ENCODE measurements at places on chromosomes 16 and 17.

GRCh38 chr17:74744349-74744713, 4.1 kb upstream of the NHERF1 start:
- no peak for DNase-seq

DNA sequence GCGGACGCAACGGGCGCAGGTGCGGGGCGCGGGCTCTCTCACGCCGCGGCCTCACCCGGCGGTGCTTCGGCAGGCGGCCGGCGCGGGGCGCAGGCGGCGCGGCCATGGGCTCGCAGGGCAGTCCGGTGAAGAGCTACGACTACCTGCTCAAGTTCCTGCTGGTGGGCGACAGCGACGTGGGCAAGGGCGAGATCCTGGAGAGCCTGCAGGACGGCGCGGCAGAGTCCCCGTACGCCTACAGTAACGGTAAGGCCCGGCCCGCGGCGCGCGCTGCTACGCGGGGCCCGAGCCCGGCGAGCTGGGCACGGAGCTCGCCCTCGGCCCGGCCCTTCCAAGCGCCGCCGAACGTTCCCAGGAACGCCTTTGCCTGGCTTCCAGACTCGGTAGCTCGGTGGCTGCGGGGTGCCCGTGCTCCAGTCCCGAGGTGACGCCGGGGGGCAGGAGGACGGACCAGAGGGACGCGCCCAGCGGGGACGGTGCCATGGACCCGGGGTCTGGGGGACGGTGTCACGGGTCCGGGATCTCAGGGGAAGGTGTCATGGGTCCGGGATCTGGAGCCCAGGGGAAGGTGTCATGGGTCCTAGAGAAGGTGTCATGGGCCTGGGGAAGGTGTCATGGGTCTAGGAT, 435 bp downstream of the RAB40C start:
- no peak for DNase-seq

DNA sequence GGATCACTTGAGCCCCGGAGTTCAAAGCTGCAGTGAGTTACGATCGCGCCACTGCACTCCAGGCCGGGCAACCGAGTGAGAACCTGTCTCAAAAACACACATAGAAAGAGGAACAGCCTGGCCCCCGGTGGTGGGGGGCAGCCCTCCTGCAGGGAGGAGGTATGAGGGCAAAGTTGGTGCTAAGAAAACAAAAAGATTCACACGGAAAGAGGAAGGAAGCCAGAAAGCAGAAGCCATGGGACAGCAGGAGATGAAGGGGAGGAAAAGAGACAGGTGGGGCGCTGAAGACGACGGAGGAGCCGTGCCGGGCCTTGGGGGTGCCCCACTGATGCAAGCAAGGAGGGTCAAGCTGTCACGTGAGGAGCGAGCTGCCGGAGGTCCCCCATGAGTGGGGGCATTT, 8.2 kb upstream of the C16orf74 start:
- no peak for DNase-seq

DNA sequence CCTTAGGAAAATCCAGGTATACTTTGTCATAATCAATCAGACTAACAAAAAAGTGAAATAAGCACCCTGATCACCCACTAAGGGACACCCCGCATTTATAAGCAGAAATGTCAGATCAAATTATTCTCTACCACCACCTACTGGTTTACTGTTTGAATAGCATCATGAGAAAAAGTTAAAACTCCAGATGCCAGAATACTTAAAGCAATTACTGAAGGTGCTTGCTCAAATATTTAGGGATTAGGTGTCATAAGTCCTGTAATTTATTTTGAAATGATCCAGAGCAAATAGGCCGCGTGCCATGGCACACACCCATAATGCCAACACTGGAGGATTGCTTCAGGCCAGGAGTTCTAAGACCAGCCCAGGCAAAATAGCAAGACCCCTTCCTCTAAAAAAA, 2.3 kb downstream of the TOP2A start:
- peak; percentile 38 for DNase-seq

DNA sequence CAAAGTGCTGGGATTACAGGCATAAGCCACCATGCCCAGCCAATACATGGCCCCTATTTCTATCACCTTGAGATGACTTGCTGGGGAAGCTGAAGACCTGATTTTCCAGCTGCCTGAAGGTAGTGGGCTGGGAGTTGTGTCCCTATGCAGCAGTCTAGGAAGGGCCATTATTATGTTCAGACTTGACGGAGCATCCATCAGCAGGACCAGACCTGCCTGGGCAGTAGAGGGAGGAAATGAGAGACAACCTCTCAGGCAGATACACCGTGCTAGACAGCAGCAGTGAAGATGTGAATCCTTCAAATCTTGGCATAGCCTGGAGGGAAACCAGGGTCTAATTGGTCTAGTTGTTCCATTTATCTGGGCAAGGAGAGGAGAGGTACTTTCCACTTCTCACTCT, 35.6 kb upstream of the PHOSPHO1 start:
- DNase-seq = no peak

- no peak for DNase-seq
Measured at GRCh38 chr16:75868636-75869632, 142.6 kb upstream of the CPHXL start.

GRCh38 chr17:57033296-57033695, 51.8 kb upstream of the AKAP1 start:
- DNase-seq = no peak

- no peak for DNase-seq
Measured at GRCh38 chr16:56480776-56481467, 29.6 kb downstream of the OGFOD1 start.

GRCh38 chr16:54373534-54374520, 87.2 kb upstream of the IRX3 start:
- peak; percentile 72 for DNase-seq

- no peak for DNase-seq
Measured at GRCh38 chr16:10300905-10301304, 85.0 kb upstream of the ATF7IP2 start.

GRCh38 chr16:77322757-77323156, 112.1 kb downstream of the ADAMTS18 start:
- DNase-seq = no peak

- no peak for DNase-seq
Measured at GRCh38 chr16:83686726-83687125, 121.1 kb upstream of the HSBP1 start.

- no peak for DNase-seq
Measured at GRCh38 chr16:22862046-22862445, 48.1 kb downstream of the HS3ST2 start.

- DNase-seq = no peak
Measured at GRCh38 chr16:31143694-31144148, 6.1 kb downstream of the PRSS36 start.

GRCh38 chr16:85830821-85831220, 31.3 kb downstream of the COX4I1 start:
- DNase-seq = no peak

- DNase-seq = no peak
Measured at GRCh38 chr16:80372341-80372740, 168.5 kb upstream of the DYNLRB2 start.

DNA sequence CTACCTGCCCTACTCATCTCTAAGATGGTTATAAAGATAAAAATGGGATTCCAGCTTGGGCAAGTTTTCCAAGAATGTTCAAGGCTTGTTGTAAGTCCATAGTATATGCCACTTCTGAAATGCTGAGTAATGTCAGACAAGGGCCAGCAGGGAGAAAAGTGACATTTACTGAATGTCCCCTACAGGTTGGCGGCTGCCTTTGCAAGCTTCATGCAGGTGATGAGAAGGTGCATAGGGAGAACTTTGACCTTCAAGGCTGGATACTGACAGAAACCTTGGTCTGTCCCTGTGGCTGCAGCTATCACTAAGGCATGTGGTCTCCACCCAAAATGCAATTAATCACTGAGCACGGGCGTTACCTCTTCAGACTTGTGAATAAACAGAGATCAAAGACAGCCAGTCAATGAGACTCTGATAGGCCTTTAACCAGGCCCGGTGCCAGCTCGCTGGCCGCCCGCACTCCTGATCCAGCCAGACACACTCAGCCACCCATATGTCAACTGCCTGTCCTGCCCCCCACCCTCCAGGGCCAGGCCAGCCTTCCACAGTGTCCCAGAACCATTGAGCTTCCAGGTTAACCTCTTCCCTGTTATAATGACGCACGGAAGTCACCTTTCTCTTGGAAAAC, 26.8 kb upstream of the AXIN2 start:
- no peak for DNase-seq

- DNase-seq = no peak
Measured at GRCh38 chr16:49332589-49333258, 40.9 kb upstream of the C16orf78 start.

GRCh38 chr16:83586461-83587200, 221.1 kb upstream of the HSBP1 start:
- DNase-seq = no peak

- DNase-seq = no peak
Measured at GRCh38 chr17:7016886-7017826, 4.7 kb downstream of the RNASEK start.

DNA sequence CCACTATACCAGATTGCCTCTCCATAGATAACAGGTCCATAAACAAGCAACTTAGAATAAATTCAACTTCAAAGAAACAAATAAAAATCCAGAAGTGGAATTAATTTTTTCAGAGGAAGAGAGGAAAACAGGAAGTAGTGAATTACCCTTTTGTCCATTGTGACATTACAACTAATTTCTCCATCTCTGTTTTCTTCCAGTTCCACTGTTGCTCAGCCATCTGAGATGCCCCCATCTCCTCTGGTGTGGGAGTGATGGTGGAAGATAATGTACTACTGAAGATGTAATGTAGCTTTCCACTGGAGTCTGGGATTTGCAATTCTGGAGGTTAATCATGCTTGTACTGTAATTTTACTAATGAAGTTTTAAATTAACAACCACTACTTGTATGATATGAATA, 124.6 kb upstream of the TMEM97 start:
- DNase-seq = no peak

GRCh38 chr17:1041746-1042145, 44.8 kb downstream of the TIMM22 start:
- no peak for DNase-seq

DNA sequence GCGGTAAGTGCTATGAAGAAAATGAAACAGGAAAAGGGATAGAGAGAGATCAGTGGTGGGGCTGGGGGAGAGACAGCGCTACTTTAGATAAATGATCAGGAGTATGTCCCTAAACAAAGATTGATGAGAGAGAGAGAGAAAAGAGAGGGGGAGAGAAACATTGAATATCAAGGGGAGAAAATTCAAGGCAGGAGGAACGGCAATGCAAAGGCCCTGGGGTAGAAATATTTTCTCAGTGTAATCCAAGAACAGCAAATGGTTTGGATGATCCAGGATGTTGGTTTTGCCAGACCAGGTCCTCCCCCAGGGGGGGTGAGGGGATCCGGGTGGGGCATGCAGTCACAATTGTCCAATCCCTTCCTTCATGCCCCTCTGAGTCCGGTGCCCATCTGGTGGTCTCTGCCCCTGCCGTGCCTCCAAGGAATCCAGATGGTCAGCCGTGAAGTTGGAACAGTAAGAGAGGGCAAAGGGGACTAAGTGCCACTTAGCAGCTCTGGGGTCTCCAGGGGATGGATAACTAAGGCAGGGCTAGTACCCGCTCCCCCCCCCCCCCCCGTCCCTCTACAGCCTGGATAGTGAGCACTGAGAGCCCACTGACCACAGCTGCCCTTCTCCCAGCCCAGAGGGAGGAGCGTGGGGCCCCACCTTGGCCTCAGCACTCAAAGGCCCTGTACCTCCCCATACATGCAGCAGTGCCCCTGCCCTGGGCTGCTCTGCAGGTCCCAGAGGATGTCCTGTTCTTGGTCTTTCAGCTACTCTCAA, 43.7 kb downstream of the TMEM132E start:
- no peak for DNase-seq
